Stimulated activated CD4-positive, alpha-beta T cell treated with anti-CD3 and anti-CD28 coated beads, TNF-alpha, amount 100 ng/mL, for 1 hour (primary cell): ENCODE measurements at places on chromosomes 4 and X.

GRCh38 chr4:111662496-111662895, 482.8 kb upstream of the FAM241A start:
- no peak for DNase-seq

DNA sequence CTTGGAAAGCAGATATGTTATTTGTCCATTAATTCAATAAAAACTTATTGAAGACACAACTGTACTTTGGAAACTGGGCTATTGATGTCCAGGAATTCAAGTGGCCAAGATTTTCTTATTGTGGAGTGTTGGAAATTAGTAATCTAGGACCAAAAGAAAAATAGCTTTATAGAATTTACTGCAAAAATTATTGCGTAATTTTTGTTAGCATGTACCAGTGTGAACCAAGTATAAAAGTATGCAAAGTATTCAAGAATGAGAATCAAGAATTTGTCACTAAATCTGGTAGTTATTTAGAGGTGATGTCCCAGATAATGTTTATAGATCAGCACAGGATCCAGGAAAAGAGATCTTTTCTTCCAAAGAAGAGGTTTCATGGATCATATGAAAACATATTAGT, 468.9 kb upstream of the CTSO start:
- DNase-seq, result no peak

- DNase-seq, result no peak
Measured at GRCh38 chr4:65566473-65566872, 103.8 kb downstream of the EPHA5 start.

- no peak for DNase-seq
Measured at GRCh38 chrX:149711545-149712236, at the start of gene MAGEA11. Gene MAGEA11, plus strand, starts transcription at chrX:149712060. Its CDS starts 1,100 bp downstream, at chrX:149713160.

DNA sequence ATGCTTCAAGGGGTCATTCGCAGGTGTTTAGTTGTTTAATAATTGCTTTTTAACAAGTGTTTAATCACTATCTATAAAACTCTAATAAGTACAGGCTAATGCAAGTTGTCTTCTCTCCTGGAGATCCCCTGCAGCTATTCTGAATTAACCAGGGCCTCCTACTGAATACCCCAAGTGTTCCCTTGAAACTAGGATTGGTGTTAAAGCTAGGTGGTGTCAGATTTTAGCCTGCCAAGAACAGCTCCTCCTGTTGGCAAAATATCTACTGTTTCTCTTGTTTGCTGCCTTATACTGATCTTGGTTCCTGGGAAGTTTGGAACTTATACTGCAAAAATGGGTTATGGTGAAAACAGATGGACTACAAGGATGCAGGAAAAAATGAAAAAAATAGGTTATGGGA, 26.1 kb upstream of the TMEM154 start:
- no peak for DNase-seq

GRCh38 chrX:126170720-126171119, 4.6 kb upstream of the DCAF12L2 start:
- no peak for DNase-seq

DNA sequence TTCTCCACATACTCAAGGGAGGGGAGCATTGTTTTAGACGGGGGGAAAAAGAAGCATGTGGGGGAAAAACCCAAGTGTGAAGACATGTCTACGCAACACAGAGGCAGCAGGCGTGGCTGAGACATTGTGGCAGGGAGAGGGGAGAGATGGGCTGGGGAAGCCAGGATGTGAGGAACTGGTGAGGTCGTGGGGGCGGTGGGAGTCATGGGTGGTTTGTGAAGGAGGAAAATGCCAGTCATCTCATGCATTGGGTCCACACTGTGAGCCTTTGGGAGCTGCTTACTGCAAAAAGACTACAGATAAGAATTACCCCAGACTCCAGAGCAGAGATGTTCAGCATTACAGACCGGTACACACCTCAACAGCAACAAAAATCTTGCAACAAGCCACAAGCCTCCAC, 2.1 kb downstream of the JAKMIP1 start:
- DNase-seq, result no peak

DNA sequence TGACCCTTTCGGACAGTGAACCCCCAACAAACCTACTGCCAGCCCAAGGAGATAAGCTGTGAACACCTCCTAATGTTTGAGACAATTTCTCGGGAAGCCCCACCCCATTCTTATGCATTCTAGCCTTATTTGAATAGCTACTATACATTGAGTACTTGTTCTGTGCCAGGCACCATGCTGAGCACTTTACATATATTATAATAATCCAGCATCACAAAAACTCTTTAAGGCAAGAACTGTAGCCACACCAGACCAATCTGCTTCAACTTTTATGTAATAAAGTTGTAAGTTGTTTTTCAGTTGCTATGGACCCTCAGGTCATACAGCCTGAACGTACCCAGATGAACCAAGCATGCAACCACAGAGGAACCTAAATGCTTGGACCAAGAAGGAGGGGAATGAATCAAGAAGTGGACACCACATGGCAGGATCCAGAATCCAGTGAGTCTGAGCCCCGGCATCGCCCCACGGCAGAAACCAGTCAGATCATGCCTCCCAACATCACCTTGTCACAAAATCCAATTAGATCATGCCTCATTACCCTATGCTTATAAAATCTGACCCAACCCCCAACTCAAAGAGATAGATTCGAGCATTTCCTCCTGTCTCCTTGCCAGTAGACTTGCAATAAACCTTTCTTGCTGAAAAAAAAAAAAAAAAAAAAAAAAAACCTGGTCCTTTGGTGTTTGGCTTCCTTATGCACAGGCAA, 225.0 kb downstream of the QDPR start:
- DNase-seq, result no peak

DNA sequence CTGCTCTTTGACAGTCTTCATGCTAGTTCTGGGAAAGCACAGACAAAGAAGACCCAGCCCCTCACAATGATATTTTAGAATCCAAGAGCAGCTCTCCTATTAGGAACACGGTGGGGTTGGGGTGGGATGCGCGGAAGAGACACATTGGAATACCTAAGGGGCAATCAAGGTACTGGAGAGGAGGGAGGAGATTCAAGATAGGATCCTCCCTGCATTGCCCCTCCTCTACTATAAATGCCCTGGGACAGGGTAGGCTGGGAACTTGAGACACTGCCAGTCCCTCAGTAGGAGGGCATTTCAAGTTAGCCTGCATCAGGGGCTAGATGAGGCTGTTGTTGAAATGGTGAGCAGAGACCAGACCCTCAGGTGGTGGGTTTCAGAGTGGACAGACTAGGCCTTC, 5.1 kb downstream of the MAGEB17 start:
- no peak for DNase-seq
